Thyroid gland (tissue), 4 donors: ENCODE measurements at places on chromosomes 1 and 21.

GRCh38 chr21:22231013-22231412, 1232.8 kb downstream of the NCAM2 start:
- DNase-seq, result no peak

- DNase-seq, result no peak
Measured at GRCh38 chr1:219575563-219575962, 37.3 kb downstream of the ZC3H11B start.

DNA sequence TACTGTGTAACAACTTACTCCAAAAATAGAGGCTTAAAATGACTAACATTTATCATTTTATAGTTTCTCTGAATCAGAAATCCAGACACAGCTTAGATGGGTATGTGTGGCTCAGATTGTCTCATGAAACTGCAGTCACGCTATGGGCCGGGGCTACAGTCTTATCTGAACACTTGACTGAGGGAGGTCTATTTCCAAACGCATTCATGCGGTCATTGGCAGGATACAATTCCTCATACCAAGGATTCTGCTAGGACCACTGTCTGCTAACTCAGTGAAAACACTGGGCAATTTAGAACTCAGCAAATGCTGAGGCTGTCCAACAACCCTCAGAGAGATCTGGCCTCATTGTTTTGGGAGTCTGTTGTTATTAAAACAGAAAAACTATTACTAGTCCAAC, 178.6 kb downstream of the TBX15 start:
- DNase-seq, result no peak

DNA sequence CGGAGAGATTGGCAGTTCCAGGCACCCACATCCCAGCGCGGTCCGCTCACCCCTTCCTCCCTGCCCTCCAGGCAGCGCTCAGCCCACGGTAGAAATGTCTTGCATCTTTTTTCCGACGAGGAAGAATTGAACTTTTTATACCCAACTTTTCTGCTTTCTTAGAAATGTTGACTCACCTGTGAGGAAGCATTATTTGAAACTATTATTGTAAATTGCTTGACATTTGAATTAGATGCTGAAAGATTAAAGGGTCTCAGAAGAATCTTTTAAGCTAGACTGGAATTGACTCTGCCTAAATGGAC, 912 bp upstream of the SIPA1L2 start:
- no peak for DNase-seq

DNA sequence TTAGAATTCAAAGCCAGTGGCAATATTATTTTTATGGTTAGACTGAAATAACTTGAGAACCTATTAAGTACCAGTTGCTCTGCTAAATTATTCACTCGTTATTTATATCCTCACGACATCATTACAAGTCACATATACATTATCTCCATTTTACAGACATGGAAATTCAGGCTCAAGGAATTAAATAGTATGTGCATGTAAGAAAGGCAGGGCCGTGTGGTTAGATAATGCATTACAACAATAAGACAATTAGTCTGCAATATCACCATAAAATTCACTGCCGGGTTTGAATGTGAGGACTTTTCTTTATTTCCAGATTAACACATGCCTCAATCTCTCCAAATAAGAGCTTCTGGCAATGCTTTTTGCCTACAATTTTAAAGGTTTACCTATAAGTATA, 523.4 kb downstream of the PTBP2 start:
- DNase-seq, result no peak

GRCh38 chr1:67261680-67262079, 46.0 kb upstream of the IL12RB2 start:
- no peak for DNase-seq

DNA sequence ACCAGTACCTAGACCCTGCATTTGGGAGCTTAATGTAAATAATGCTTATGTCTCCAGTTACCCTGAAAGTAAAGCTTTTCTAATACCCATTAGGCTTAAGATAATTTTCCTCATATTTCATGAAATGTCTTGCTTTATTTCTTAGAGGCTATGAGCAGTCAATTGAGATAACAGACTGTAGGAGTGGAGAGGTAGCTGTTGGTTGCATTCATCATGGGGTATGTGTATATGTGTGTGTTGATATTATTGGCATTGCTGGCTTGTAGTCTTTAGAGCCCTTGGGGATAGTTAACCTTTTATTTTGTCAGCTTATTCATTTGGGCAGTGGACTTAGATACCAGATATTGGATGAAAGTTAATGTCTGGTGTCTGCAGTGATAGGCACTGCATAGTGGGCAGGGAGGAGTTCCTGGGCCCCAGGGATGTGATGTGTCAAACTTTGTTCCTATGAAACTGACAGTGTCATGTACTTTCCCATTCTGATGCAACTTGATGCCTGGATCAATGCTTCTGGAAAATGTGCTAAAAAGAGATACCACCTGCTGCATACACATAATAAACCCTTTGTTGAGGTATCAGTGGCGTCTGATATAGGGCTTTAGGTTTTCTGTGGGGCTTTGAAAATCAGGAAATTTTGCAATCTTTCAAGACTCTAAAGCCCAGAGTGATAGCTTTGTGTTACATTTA, 83.9 kb downstream of the MAST2 start:
- DNase-seq, result no peak

DNA sequence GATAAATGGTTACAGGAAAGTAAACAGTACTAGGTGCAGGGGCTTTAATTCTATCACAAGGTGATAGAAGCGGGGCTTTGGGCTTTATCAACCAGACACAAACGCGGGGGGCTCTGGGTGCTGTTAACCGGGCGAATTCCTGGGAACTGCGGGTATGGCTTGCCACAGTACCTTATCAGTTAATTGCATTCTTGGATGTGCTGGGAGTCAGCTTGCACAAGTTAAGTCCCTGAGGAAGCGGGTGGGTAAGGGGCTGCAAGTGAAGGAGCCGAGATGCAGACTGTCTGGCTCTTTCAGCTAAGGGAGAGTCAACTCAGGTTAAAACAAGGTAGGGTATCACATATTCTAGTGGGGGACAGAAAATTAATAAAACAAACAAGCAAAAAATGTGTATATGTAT, 661 bp downstream of the GBP4 start:
- DNase-seq, result no peak

- DNase-seq, result no peak
Measured at GRCh38 chr1:150628766-150629114, 672 bp downstream of the ENSA start.

DNA sequence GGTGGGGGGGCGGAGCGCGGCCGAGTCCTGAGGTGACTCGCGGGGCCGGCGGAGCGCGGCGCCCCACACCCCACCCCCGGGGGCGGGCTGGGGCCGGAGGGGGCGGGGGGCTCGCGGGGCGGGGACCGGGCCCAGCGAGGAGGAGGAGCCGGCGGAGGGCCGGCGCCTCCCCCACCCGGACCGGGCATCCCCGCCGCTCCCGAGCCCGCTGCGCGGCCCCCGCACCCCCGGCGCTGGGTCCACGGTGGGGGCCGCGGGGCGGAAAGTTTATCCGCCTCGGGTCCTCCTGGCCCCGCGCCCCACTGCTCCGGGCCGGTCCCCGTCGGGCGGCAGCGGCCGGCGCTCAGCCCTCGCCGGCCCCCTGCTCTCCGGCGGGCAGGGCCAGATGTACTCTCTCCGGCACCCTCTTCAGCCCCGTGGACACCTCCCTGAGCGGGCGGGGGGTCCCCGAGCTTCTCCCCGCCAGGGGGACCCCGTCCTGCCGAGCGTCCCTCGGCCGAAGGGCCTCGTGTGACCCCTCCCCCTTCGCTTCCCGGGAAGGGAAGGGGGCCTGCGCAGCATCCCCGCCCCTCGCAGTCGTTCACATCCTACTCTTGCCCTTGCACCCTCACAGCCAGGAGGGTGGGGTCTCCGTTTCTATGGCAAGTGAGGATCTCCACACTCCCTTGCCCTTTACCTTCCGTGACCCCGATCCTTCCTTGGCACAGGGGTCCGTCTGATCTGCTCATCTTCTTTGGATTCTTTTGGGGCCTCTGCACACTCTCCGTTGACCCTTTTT, 663 bp downstream of the CAMTA1 start:
- DNase-seq, result peak; percentile 45

DNA sequence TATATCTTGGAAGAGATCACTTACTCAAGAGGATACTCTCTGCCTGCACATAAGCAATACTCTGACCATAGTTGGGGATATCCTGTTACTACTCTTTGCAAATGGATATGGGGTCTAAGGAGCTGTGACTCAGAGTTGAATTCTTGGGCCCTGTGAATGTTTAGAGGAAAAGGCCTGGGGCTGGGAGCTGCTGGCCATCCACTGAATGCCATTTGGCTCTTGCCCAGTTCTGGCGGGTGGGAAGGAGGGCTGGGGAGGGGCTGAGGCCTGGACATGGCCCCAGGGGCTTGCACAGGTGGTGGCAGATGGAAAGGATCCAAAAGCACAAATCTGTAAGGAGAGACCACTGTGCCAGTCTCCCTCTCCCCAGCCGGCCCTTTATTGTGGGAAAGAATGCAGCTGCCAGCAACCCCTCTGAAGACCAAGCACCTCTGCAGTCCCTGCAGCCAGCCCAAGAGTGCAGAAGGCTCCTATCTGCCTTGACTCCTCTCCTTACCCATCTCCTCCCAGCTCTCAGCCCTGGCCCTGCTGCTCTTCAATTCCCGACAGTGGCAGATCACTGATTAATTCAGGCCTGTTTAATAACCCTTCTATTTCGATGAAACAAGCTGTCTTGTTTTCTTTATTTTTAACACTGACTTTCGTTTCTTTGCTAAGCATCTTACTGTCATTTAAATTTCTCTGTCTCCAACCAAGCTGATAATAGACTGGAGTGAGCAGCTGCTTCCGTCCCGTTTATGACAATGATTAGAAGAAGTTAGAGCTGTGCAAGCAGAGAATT, 12.1 kb downstream of the PLXNA2 start:
- DNase-seq, result no peak

DNA sequence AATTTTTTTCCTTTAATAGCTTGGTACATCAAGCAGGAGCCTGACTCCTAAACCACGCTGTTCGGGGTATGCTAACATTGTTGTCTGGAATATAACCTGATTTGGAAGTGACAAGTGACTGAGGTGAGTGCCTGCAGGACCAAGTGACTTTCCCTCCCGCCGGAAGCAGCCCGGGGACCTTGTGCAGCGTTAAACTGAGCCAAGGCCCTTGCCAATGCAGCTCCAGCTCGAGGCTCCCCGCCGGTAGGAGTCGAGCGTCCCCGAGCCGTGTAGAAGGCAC, 716 bp upstream of the MTARC1 start:
- peak; percentile 16 for DNase-seq

- DNase-seq, result no peak
Measured at GRCh38 chr21:45470773-45471524, 66.0 kb downstream of the COL18A1 start.

- DNase-seq, result no peak
Measured at GRCh38 chr1:111465754-111466153, 8.0 kb upstream of the C1orf162 start.

- DNase-seq, result no peak
Measured at GRCh38 chr1:40712997-40713396, 21.5 kb downstream of the NFYC start.

DNA sequence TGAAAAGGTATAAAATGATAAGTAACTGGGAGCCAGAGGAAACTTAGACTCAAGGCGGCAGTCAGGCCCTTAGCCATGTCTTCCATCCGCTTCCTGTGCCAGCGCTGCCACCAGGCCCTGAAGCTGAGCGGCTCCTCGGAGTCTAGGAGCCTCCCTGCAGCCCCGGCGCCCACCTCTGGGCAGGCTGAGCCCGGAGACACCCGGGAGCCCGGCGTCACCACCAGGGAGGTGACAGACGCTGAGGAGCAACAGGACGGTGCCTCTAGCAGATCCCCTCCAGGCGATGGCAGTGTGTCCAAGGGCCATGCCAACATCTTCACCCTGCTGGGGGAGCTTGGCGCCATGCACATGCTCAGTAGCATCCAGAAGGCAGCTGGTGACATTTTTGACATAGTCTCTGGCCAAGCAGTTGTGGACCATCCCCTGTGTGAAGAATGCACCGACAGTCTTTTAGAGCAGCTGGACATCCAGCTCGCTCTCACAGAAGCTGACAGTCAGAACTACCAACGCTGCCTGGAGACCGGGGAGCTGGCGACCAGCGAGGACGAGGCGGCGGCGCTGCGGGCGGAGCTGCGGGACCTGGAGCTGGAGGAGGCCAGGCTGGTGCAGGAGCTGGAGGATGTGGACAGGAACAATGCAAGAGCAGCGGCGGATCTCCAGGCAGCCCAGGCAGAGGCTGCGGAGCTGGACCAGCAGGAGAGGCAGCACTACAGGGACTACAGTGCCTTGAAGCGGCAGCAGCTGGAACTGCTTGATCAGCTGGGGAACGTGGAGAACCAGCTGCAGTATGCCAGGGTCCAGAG, at the start of gene BECN2:
Gene BECN2 (plus strand): TSS at position 76 of the 803 bp plus-strand sequence. CDS start 0 bp downstream, at position 76.
- DNase-seq, result no peak

DNA sequence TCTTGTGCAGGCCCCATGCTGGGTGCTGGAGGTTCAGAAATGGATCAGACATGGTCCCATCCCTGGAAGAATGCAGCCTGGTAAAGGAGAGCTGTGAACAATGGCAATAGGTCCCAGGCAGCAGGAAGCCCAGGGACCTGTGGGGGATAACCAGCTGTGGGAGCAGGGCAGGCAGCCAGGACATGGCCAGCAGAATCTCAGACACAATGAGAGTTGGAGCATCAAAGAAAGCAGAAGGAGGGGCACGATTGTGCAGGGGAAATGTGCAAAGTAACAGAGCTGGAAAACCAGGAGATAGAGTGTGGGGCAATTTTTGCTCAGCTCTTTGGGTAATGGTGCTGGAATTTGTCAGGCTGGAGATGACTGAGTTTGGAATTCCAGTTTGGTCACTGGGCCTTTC, 44.3 kb downstream of the C8B start:
- DNase-seq, result no peak

DNA sequence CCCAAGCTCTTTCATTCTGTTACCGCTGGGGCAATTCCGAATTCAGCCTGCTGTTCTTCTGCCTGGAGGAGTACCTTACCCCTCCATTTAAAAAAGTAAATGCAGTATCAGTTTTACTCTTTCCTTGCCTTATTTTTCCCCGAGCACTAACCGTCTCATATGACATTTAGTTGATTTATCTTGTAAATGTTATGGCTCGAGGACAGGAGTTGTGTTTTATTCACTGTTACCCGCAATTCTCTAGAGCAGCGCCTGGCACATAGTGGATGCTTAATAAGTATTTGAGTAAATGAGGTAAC, 425 bp upstream of the TADA1 start:
- no peak for DNase-seq
